Activated CD4-positive, alpha-beta T cell treated with anti-CD3 and anti-CD28 coated beads, Interleukin-2, amount 50 U/mL, for 4 hours (primary cell): ENCODE measurements at places on chromosomes 3 and 15.

- no peak for DNase-seq
These were observed 3.4 kb upstream of the KNL1 start for GRCh38 chr15:40590667-40591050.

DNA sequence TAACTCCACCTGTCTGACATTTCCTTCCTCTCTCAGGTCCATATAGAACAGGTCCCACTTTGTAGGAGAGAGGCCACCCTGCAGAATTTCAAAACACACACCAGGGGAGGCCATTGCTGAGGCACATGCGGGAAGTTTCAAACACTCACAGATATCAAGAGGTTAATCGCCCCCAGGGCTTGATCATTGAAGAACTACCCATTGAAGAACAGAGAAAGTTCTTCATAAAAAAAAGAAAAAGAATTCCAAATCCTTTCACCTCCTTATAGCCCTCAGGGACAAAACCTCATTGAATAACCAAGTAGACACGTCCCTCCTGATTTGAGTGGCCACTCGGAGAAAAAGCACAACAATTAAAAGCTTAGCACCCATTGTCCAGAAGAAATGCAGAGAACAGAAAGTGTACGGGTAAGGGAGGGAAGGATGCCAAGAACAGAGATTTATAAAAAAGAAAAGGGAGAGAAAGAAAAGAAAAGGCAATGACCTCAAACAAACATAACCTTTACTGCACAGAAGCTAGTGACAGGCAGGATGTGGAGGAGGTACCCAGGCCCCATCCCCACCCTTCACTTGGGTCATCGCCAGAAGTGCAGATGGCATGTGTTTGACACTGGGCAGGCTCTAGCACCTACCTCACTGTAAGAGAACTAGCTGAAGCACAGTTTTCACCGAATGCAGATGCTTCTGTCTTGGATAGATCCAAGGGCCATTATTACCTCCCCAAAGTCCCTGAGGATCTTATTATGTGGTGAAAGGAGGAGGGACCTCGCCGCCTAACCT, 112.3 kb upstream of the HES1 start:
- DNase-seq: no peak

- DNase-seq: no peak
These were observed 12.3 kb upstream of the PDZRN3 start for GRCh38 chr3:73637042-73637441.

- no peak for DNase-seq
These were observed 163.8 kb upstream of the CTNNB1 start for GRCh38 chr3:41035456-41036022.

GRCh38 chr3:127161236-127161635, 31.7 kb upstream of the PRR23E start:
- DNase-seq: no peak

DNA sequence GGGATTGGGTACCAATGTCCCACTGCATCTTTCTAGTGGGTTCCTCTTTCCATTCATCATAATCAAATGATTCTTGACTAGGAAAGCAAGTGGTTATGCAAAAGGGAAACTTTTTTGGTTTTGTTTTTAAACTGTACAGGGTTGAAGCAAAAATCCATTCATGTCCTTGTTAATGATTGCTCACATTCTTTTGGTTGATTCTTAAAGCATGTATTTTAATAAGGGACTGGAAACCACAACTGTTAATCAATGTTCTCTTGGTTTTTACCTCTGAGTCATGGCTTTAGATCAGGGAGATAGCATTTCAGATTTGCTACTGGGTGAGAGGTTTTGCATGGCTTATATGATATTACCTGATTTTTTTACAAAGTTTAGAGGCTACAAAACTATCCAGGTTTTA, 371.7 kb upstream of the RGMA start:
- DNase-seq: no peak

GRCh38 chr15:40335938-40336743, 4.6 kb downstream of the CCDC9B start:
- no peak for DNase-seq
